ENCODE measurements at places on chromosomes 7 and 10. TPM values are rescaled to one million over a fixed set of nuclear protein-coding genes. Genes with fewer than 3 reads are reported as not detected.

The POLR2J3 gene
- 35.1 TPM for total RNA-seq

DNA sequence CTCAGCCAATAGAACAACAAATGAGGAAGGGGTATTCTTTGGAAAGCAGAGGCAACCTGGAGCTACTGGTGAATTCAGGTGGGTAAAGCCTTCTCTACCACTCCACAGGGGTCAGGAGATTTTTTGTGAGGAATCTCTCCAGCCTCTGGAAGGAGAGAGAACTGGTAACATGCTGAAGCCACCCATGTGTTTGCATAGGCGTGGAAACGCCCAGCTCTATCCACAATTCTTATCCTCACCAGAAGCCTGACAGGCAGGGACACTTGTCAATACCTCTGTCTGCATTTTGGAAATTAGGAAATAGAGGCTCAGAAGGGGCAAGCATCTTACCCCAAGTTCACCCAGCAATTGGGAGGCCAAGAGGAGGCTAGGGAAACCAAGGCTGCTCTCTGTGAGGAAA, 133.7 kb downstream of the FGFR2 start:
- no peak for DNase-seq

The OR2A12 gene
- not detected for total RNA-seq

DNA sequence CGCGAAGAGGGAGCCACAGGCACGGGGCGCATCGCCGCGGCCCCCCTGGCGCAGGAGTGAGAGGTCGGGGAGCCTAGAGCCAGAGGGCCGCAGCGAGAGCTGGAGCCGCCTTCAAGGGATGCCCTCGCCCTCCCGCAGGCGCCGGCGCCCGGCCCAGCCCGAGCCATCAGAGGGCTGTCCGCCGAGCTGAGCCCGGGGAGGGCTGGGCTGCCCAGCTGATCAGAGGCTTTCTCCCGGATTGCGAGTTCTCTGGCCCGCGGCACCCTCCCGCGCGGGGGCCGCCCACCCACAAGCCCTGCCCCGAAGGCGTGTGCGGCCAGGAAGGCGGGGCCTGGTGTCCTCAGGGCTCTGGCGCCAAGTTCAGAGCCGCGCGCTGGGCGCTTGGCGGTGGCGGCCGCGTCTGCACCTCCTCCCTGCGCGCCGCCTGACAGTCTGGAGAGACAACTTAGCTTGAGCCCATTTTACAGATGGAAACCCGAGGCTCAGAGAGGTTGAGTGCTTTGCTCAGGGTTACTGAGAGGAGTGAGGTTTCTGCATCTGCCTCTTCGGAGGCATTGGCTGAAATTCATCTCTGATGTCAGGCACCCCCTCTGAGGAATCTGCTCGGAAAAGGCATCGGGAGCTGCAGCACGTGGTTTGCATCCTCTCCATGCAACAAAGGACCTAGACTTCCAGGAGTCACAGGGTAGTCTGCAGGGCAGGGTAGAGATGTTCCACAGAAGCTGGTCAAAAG, 3.8 kb upstream of the ANTXRL start:
- no peak for DNase-seq

DNA sequence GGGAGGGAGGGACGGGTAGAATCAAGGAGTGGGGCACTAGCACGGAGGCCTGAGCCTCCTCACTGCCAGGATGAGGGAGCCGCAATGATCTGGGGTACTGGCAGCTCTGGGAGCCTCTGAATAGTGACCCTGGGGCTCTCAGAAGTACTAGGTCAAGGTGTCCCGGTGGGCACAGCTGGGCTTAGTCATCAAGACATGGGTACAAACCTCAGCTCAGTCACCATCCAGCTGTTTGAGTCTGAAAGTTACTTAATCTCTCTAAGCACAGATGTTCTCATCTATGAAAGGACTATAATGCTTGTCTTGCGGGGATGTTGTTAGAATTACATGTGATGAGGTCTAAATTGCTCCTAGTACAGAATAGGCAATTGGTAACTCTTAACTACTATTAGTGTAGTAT, 276.8 kb downstream of the KCNMA1 start:
- no peak for DNase-seq

The MYL10 gene
- total RNA-seq: not detected

DNA sequence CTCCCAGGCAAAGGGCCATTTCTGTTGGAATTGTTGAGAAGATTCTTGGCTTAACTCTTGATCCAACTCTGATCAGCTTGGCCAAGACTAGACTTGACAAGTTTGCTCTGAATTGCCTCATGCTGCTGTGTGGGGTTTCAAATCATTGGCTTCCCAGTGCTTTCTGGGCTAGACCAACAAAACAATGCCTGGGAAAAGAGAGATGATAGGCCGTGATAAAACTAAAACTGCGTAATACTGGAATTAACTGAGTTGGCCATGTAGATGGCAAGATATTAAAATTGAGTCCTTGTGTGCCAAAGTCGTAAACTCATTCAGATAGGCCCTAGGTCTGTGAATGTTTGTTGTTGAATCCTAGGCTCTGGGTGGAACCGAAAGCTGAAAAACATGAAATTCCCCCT, 222.6 kb downstream of the MGMT start:
- DNase-seq: no peak

DNA sequence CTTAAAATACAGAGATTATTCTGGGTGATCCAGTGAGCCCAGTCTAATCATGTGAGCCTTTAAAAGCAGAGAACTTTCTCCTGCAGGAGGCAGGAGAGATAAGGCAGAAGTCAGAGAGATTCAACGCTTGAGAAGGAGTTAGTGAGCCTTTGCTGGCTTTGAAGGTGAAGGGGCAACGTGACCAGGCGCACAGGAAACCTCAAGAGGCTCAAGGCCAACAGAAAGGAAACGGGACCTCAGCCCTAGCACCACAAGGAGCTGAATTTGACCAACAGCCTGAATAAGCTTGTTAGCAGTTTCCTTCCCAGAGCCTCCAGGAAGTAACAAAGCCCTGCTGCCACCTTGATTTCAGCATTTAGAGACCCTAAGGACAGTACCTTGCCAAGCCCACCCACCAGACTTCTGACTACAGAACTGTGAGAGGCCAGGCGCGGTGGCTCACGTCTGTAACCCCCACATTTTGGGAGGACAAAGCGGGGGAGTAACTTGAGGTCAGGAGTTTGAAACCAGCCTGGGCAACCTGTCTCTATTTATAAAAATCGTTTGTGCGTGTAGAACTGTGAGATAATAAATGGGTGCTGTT, 87.3 kb upstream of the KAT6B start:
- DNase-seq: no peak

The SRPK2 gene
- total RNA-seq: 17.4 TPM

DNA sequence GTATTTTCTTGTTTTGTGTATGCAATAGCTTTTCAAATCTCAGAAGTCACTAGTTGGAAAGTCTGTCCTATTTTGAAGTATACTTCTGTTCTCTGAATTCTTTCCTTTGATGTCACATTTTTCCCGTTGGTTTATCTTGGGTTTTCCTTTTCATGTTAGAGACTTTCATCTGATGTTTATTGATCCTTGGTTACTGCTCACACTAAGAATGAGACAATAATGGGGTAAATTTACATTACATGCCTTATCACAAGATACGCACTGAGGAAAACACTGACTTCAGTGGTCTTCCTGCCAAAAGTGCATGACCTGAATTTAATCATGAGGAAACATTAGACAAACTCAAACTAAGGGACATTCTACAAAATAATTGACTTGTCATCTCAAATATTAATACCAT, 63.5 kb upstream of the C1GALT1 start:
- DNase-seq: no peak

The SNX13 gene
- total RNA-seq: 23.5 TPM

GRCh38 chr7:157497744-157498651, 161.2 kb downstream of the DNAJB6 start:
- no peak for DNase-seq

DNA sequence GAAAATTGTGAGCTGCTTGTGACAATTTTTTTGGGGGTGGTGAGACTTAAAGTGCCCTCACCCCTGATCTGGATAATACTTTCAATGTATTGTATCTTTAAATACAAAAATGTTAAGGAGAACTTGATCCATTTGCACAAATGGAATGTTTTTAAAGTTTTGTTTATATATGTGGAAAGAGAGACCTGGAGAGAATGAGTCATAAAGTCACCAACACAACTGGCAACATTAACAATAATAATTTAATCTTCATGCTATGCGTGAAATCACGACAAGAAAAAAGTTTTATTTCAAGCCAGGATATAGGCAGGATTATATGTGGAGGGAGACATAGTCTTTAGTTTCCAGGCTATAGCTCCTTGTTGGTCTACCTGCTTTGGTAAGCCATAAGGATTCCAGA, 537.5 kb downstream of the GPAM start:
- no peak for DNase-seq

DNA sequence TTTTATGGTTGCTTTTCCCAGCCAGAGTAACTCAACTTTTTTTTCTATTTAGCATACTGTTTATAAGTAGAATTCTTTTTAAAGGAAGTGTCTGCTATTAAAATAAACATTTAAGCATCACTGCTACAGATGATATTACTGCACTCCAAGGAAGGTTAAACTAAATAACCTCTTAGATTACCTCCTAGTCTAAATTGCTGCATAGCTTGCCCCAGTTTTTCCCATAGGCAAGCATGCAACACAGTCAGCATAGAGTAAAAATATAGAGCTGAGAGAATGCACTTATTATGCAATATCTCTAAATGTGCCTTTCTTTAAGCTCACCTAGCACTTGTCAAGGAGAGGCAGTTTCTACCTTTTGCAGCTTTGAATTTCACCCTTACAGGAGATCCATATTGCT, 1392.4 kb upstream of the CELF2 start:
- DNase-seq: no peak

The RAB19 gene
- 5.3 TPM for total RNA-seq

The CPEB3 gene
- 0.65 TPM for total RNA-seq

The CD36 gene
- total RNA-seq: not detected

- DNase-seq: no peak
Observed at GRCh38 chr7:114703677-114704076, 218.2 kb upstream of the MDFIC start.

GRCh38 chr7:70380421-70381015, 751.4 kb upstream of the GALNT17 start:
- DNase-seq: no peak

The ANKRD30A gene
- not detected for total RNA-seq

DNA sequence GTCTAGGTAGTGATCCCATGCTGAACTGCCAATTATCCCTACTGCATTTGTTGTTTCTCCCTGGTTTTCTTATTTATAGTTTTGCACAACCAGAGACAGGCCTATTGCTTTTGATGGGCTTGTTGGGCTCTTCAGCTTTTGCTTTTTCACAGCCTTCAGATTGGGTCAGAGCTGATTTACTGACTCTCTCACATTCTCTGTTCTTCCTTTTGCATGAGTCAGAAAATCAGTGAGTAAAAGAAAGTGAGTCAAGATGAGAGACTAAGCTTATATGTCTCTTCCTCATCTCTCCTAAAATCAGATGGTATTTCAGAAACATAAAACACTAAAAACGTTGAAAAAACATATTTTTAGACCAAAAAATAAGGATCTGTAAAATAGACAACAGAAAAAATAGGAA, 1135.4 kb downstream of the XPNPEP1 start:
- DNase-seq: no peak

- no peak for DNase-seq
Observed at GRCh38 chr10:61990761-61991135, 89.2 kb downstream of the ARID5B start.

DNA sequence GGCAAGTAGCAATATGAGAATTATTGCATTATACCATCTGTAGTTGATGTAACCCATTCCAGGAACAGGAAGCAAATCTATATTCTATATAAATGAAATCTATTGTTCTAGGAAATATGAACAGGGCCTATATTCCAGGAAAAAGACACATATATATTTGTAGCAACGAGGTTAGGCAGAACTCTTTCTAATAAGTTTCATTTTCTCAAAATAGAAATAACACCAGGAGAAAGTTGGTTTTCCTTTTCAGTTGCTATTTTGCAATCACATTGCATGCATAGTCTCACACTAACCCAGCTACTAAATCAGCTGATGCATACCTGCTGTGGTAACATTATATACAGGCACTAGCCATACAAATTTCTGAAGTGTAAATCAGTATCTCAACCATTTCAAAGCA, 6.2 kb upstream of the IFIT2 start:
- DNase-seq: no peak

DNA sequence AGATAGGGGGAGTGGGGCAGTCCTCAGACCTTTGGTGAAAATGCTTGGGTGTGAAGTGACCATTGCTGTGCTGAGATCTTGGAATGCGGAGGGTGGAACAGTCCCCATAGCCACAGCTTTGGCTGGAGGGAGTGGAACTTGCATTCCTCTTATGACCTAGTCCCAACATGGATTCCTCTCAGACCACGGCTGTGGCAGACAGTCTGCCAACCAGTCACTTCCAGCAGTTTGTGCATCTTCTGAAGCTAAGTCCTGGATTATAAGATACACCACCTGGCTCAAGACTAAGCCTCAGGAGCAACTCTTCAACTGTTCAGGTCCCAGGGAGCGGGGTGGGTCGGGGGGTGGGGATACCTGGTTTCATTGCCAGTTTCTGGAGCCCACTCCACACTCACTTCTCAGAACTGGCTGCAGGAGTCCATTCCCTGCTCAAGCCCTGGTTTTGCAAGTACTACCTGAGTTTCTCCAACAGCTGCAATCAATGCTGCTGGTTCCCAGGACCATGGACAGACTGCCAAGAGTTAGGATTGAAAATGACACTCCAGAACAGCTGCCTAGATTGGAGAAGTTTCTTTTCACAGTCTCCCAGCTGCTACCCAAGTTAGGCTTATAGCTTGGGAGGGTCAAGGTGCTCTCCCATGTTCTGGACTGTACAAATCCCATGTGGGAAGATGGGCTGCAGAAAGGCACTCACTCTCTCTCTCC, 29.1 kb upstream of the DGKB start:
- DNase-seq: no peak

The TMEM178B gene
- total RNA-seq: 2.3 TPM

The LEP gene
- not detected for total RNA-seq

The C10orf62 gene
- total RNA-seq: not detected

The TMEM196 gene
- total RNA-seq: not detected

DNA sequence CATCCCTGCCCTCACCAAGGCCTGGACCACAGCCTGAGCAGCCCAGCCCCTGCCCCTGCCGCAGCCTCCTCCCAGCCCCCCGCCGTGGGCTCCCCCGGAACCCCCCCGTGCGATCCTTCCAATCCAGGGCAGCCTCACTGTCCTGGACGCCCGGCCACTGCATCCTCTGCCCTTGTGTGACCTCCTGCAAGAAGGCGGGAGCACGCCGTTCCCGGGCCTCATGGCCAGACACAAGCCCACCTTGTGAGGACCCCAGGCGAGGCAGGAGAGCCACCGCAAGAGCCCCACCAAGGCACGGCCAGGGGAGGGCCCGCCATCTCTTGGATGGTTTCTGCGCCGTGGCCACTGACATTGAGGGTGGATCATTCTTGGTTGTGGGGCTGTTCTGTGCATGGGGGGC, 7.8 kb upstream of the LFNG start:
- DNase-seq: no peak

Measured in HT-29 (cell line).